SK-N-SH (cell line): ENCODE measurements at places on chromosomes 12 and 14. TPM values are rescaled to one million over a fixed set of nuclear protein-coding genes. Genes with fewer than 3 reads are reported as not detected.
A peak's percentile ranks its signal among the peaks of the same experiment; 100 is the strongest.

GRCh38 chr12:108438667-108439066 is 76.4 kb upstream of the FICD start:
- DNase-seq, result no peak

The CLEC2D gene
- 0.81 and 1.5 TPM in 2 replicates for polyA plus RNA-seq

The DGKA gene
- polyA plus RNA-seq, result 74.6 and 75.9 TPM in 2 replicates

The CD163L1 gene
- 0.25 and 0.41 TPM in 2 replicates for polyA plus RNA-seq

DNA sequence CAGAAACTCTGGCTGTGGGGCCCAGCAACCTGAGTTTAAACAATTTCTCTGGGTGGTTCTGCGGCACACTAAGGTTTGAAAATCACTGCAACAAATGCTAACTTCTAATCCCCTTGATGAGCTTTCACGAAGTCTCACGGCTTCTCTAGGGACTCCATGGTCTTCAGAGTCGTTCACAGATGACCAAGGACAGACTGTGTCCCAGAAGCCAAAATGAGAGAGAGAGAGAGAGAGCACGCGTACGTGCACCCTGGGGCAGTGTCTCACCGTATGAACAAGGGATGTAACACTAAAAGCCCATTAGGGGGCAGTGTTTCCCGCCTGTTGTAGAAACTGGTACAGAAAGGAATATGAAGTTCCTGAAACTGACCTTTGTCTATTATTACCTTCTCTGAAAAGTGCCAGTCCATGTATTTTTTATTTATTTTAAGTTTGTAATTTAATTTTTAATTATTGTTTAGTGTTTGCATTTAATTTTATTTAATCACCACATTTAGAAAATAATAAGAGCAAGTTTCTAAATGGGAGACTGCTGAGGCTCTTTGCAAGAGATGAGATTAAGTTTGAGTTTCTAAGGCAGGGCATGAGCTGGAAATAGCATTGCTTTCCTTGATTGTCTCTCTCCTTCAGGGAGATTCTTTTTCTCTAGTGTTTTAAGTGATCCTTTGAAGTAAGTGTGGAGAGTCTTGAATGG is 3.4 kb downstream of the APOLD1 start:
- peak; percentile 66 for DNase-seq

GRCh38 chr12:26276709-26277108 is 81.3 kb downstream of the SSPN start:
- no peak for DNase-seq

The KRT6A gene
- not detected in 2 replicates for polyA plus RNA-seq
